Stimulated activated naive B cell treated with anti-CD40 and anti-IgM and Interleukin-4, amounts not matched to agents 10 μg/mL and 1 μg/mL and 100 μg/mL, for 72 hours (primary cell): ENCODE measurements at places on chromosomes 5 and 9.

DNA sequence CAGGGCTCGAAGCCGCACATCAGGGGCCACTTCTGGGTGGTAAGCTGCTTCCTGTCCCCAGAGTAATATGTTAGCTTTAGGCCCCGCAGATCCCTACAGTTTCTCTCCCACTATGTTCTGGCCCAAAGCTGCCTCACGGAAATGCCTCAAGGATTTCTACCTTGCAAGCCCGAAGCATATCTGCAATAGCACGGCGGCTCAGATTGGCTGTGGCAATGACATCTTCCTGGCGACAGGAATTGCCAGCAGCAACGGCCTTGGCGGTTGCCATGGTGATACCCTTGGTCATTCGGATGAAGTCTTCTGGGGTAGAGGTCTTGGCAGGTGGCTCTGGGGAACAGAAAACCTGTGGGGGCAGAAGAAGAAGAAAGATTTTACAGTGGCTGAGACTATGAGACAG, 10.3 kb upstream of the TPM2 start:
- DNase-seq, result no peak

DNA sequence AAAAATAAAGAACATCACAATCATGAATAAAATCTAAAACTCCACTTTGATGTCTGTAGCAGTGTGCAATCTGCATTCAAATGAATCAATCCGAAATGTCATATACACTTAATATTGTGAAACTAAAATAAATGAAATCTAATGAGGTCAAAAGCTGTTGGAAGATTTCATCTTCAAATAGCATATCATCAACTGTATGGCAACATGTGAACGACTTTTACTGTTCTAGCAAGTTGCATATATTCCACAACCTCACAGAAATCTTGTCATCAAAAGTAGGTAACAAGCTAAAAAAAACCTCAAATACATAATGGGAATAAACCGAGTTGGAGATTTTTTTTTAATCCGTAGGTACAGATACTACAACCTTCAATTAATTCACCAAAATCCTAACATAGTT, 1.2 kb downstream of the PTBP3 start:
- DNase-seq, result no peak

GRCh38 chr9:86181379-86182315, 77.8 kb downstream of the C9orf153 start:
- no peak for DNase-seq

DNA sequence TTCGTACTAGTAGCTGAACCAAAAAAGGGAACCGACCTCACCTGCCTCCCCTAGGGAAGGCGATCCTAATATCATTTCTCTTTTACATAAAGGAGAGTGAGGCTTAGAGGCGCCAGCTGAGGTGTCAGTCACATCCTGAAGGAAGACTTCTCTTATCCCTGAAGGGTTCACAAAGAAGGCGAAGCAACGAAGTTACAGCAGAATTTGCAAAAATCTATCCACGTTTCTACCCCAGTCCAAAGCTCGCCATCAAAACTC, 598 bp upstream of the KIAA1191 start:
- peak; percentile 41 for DNase-seq

GRCh38 chr9:7844242-7844641, 44.7 kb upstream of the DMAC1 start:
- no peak for DNase-seq

GRCh38 chr5:165525271-165525670, 2019.9 kb downstream of the MAT2B start:
- no peak for DNase-seq

GRCh38 chr5:159567461-159567860, 237.2 kb upstream of the IL12B start:
- DNase-seq, result no peak

DNA sequence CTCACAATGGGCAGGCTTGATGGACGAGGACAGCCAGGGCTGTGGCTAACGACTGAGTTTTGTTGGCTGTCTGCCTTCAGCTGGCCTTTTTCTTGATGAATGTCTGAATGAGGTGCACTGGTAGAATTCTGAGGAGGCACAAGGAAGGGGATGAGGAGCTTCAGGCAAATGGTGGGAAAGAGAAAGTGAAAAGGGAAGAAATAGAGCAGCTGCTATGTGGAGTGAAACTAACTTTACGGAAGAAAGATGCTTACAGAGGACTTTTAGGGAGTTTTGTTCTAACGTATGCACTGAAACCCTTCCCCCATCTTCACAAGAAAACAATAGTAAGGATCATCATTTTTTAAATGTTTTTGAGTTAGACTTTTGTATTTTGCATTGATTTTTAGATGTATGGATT, 45.3 kb downstream of the OR2K2 start:
- no peak for DNase-seq

DNA sequence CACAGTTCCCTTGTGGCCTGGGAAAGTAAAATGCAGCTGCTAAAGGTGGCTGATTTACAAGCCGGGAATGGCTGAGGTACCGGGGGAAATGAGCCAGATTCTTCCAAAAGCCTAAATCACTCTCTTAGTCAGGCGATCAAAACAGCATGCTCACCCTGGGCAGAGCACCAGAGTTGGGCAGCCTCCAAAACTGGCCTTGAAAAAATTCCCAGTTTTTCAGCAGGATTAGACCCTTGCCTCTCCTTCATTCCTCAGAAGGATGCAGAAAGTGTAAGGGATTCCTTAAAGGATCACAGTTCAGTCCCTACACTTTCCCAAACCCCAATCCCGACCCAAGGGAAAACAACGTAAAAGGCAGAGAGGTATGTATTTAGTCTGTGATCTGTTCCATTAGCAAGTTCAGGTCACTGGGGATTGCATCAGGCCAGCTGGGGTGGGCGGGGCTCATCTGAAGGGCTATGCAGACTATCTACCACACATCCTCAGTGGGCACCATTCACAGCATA, 16.9 kb downstream of the TMEM174 start:
- DNase-seq, result no peak

DNA sequence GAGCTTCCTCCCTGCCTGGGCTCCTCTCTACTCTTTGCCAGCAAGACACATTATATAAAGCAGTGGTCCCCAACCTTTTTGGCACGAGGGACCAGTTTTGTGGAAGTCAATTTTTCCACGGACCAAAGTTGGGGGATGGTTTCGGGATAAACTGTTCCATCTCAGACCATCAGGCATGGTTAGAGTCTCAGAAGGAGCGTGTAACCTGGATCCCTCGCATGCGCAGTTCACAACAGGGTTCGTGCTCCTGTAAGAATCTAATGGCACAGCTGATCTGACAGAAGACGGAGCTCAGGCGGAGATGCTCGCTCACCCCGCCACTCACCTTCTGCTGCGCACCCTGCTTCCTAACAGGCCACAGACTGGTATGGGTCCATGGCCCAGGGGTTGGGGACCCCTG, 142.8 kb downstream of the LIFR start:
- no peak for DNase-seq

DNA sequence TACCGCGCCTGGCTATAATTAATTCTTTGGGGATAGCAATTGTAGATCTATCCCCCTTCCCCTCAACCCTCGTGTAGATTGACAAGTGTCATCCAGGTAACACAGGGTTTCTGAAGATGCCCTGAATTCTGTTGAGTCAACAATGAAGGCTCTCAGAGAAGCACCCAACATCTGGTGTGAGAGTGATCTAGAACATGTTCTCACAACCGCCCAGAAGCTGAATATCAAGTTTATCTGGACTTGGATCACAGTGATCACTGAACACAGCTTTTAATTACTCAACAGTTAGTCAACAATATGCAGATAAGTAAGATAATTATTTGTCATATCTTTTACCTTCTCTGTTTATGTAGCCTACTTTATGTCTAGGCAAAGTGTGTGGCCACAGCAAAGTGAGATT, 204.2 kb upstream of the RGMB start:
- no peak for DNase-seq

GRCh38 chr5:151664694-151665585, 21.8 kb downstream of the SPARC start:
- DNase-seq, result no peak

DNA sequence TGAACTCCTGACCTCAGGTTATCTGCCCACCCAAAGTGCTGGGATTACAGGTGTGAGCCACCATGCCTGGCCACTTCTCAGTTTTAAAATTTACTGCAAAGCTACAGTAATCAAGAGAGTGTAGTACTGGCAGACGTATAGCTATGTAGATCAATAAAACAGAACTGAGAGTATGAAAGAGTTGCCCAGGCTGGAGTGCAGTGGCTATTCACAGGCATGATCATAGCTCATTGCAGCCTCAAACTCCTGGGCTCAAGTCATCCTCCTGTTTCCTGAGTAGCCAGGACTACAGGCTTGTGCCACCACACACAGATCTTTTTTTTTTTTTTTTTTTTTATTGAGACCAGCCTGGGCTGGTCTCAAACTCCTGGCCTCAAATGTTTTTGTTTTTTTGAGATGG, 26.5 kb upstream of the NCS1 start:
- DNase-seq, result no peak

GRCh38 chr9:27701587-27701986, 128.3 kb upstream of the C9orf72 start:
- no peak for DNase-seq

- DNase-seq, result no peak
These were observed 214.3 kb upstream of the SEMA6A start for GRCh38 chr5:116788851-116789403.

DNA sequence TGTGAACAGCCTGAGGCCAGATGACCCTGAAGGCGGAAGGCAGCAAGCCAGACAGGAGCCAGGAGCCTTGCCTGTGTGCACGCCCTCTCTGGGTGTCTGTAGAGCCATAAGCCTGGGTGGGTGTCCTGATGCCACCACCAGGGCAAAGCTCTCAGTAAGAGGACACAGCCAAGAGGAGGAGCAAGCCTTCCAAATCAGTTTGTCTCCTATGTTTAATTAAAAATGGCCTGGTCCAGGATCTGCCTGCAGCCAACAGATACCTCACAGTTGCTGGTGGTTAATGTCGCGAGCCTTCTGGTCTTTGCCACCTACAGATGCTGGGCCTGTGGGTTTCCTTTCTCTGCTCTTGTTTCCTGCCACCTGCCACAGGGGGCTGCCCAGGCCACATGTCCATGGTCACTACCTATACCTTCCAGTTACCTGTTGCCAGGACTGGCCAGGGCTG, 56.9 kb downstream of the SYK start:
- no peak for DNase-seq

DNA sequence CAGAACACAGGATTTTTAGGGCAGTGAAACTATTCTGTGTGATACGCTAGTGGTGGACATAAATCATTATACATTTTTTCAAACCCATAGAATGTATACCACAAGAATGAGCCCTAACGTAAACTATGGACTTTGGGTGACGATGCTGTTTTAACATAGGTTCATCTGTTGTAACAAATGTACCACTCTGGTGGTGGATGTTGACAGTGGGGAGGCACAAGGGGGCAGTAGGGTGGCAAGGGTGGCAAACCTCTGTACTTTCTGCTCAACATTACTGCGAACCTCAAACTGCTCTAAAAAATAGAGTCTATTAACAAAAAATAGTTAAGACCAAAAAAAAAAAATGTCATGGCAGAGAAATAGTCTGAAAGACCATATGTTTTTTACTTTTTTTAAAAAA, 9.1 kb upstream of the MVB12B start:
- no peak for DNase-seq

DNA sequence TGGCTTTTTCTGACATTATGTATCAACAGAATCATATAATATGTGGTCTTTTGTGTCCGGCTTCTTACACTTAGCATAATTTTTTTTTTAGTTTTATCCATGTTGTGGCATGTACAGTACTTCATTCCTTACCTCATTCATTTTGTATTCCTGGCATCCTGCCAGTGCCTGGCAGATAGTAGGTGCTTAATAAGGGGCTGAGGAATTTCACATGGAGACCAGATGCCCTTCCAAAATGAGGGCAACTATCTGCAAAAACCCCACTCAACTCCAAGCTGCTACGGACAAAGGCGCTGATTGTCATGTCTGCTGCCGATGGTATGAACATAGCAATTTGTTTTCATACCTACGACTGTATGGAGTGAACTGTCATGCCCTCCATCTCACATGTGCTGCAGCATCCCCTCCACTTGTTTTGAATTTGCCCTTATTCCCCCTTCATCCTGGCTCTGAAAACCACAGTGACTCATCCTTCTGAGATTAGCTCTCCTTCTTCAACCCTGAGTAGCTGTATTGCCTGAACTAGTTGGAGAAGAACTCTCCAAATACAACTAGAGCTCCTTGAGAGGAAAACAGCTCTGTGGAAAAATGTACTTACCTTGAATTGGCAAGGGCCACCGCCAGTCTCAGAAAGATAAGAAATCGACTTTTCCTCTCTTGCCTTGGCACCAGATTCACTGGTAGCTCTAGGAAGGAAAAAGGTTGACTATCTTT, 41.3 kb upstream of the FOXE1 start:
- DNase-seq, result no peak

DNA sequence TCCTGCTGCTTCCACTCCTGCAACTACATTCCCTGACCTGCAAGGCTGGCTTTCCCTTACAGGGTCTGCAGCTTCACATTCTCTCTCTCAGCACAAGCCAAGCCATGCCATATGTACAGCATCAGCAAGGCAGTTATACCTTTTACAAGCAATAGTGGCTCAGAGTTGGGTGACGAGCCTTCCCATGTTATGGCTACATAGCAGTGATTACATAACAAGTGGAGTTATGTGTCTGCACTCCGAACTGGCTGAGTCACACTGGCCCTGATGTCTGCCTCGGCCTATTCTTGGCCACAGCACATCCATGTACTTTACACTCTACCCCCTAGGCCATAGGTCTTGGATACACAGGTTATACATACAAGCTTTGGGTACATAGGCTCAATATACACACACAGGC, 52.0 kb upstream of the SNCAIP start:
- DNase-seq, result no peak

- DNase-seq, result peak; percentile 90
These were observed at the start of the genes ENTR1 and PMPCA for GRCh38 chr9:136410500-136411287. ENTR1 (minus strand) TSS chr9:136410614; CDS start chr9:136410397, 217 bp downstream. PMPCA (plus strand) TSS chr9:136410658; CDS start chr9:136410669, 11 bp downstream.

- no peak for DNase-seq
These were observed 253.0 kb upstream of the IRX2 start for GRCh38 chr5:3004361-3005080.

DNA sequence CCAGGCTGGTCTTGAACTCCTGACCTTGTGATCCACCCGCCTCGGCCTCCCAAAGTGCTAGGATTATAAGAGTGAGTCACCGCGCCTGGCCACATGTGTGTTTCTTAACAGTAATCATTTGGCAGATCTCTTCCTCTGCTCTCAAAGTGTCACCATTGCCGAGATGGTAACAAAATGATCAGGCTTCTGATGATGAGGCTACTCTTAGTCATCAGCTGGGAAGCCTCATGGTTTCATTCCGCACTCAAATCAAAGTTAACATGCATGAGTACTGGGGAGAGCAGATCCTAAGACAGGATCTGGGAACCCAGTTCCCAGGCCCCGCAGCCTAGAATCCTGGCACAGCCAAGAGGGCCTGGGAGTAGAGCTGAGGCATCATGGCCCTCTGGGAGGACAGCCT, 27.4 kb downstream of the BARHL1 start:
- no peak for DNase-seq
